ENCODE measurements at places on chromosomes 12 and 14. TPM values are rescaled to one million over a fixed set of nuclear protein-coding genes. Genes with fewer than 3 reads are reported as not detected.

The POMT2 gene
- 14.7 TPM for total RNA-seq

The MSRB3 gene
- 148 TPM for total RNA-seq

The RHOJ gene
- total RNA-seq, result 18.3 TPM

DNA sequence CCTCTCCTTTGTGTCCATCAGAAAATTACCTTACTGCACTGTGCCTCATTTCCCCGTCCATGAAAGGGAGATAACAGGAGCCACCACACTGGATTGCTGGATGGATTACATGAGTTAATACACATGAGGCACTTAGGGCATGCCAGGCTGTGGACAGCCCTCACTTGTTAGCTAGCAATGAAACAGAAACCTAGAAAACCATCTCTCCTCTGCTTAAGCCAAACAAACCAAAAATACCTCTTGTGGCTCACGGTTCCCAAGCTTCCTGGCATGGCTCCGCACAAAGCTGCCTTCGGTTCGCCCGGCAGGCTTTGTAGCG lies 660 bp upstream of the HCFC2 start:
- DNase-seq, result no peak

- DNase-seq, result peak; percentile 45
Measured at GRCh38 chr12:124484067-124484466, 83.3 kb downstream of the NCOR2 start.
